ENCODE measurements at places on chromosomes 11 and 22.

- peak; percentile 55 for DNase-seq
Measured at GRCh38 chr11:44032299-44033085, 15.3 kb upstream of the ACCSL start.

GRCh38 chr22:40714499-40715337 lies 35.4 kb downstream of the MCHR1 start:
- DNase-seq: no peak

DNA sequence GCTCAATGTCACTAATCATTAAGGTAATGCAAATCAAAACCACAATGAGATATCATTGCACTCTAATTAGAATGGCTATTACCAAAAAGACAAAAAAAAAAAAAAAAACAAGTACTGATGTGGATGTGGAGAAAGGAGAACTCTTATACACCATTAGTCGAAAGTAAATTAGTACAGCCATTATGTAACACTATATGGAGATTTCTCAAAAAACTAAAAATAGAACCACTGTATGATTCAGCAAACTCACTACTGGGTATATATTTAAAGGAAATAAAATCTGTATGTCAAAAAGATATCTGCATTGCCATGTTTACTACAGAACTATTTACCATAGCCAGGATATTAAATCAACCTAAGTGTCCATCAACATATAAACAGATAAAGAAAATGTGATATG lies 265.4 kb upstream of the ARHGAP20 start:
- DNase-seq: no peak

- DNase-seq: no peak
Measured at GRCh38 chr22:20781272-20781990, 7.5 kb downstream of the SERPIND1 start.

GRCh38 chr11:86456075-86456939 lies 81.6 kb downstream of the CCDC81 start:
- peak; percentile 27 for DNase-seq

DNA sequence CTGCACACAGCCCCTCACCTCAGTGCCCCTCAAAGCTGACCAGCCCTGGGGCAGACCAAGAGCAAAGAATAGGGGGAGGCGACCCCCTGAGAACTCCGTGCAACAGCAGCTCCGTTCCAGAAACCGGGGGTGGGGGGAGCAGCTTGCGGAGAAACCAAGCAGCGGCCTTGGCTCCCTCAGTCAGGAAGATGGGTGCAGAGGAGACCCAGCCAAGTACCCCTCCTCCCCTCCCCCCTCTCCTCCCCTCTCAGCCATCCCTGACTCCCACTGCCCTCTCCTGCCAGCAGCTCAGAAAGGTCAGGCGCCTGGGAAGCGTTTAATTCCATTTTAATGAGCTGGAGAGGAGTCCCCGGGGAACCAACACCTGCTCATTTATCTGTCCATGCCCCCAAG lies 78.9 kb downstream of the PDE2A start:
- DNase-seq: no peak

DNA sequence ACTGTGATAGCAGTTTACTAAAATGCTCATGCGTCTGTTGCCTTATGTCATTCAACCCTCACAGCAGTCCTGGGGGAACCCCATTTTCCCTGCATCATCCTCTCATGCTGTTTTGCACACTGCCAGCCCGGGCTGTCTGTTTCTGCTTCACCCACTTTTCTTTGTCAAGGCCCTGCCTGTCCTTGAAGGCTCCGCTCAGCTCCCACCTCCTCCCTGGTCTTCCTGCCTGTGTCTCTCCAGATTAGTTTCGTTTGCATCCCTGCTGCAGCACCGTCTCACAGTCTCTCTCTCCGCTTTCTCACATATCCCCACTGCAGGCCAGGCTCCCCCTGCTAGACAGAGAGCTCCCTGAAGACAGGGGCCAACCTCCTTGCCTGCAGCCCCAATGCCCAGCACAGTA lies 29.9 kb downstream of the SERPINH1 start:
- DNase-seq: no peak

DNA sequence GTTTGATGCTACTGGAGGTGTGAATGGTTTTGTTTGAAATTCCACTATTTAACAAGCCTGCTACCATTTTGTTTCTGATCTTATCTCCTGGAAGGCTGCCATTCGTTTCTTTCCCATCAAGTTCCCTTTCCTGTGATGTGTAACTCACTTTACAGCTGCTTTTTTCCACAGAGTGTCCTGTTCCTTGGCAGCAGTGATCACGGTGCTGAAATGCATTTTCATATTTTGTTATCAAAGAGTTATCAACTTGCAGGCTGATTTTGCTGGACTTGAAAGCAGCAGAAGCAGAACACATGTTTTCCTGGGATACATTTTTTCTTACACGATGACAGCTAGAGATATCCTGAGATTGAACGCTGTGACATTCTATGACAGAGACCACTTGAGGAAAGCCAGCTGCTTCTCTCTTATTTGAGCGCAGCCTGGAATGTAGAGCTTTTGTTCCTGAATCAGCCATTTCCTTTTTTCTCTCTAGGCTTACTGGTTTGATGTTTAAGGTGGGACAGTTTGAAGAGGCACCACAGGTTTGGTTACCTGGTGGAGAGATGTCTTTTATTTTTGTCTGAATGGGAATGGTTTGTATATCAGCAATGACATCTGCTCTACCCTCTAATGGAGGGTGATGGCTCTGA lies 34.7 kb downstream of the PRR14L start:
- no peak for DNase-seq

- no peak for DNase-seq
Measured at GRCh38 chr22:23204541-23205157, 24.3 kb downstream of the BCR start.

DNA sequence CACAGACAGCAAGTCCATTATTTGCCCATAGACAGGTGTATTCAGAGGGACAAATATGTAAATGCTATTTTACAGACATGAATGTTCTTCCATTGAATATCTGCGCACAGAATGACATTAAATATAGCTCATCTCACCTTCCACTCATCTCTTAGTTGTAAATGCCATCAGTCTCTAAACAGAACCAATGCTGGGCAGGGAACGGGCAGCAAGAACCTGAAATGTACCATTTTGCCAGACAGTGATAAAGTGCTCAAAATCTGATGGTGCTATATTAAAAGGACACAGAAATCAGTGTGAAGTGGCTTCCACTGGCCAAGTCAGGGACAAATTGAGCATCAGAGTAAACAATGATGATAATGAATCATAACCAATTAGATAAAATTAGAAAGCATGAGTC lies 10.0 kb upstream of the OR8B4 start:
- no peak for DNase-seq

GRCh38 chr22:41888627-41889200 lies 26.2 kb downstream of the SHISA8 start:
- peak; percentile 24 for DNase-seq

DNA sequence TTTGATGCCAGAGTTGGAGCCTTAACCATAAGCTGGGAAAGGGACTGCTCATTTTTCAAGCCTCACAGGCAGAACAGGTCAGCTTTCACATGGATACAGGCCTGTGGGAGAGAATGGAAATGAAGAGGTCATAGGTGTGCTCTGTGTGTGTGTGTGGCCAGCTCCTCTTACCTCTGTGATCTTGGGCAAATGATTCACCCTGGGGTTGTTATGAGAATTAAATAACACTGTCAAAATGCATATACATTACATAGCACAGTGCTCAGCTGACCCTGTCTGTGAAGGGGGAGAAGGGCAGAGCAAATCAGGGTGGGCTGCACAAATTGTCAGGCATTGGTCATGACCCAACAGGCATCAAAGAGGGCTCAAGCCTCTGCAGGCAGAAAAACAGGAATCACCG lies 372.5 kb downstream of the TENM4 start:
- no peak for DNase-seq

GRCh38 chr11:18046116-18046777 lies at the start of gene TPH1:
Gene TPH1, minus strand, starts transcription at chr11:18046269. Its CDS starts 5,507 bp downstream, at chr11:18040762.
- peak; percentile 4 for DNase-seq

GRCh38 chr22:30313527-30314363 lies 13.0 kb downstream of the TBC1D10A start:
- no peak for DNase-seq

DNA sequence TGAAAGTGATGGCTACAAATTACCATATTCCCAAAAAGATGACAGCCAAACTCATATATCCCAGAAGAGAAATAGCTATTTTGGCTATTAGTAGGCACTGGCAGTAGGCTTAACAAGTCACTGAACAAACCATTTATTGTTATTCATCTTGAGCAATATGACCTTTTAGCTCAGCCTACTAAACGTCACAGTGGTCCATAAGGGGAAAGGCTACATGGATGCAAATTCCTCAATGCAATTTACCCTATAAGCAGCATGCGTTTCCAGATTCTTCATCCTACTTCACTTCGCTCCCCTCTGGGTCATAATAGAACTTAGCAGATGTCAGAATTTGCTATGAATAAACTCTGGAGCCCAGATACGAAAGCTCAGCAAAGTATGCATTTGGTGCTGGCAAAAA lies 114.0 kb downstream of the SIK3 start:
- DNase-seq: no peak

DNA sequence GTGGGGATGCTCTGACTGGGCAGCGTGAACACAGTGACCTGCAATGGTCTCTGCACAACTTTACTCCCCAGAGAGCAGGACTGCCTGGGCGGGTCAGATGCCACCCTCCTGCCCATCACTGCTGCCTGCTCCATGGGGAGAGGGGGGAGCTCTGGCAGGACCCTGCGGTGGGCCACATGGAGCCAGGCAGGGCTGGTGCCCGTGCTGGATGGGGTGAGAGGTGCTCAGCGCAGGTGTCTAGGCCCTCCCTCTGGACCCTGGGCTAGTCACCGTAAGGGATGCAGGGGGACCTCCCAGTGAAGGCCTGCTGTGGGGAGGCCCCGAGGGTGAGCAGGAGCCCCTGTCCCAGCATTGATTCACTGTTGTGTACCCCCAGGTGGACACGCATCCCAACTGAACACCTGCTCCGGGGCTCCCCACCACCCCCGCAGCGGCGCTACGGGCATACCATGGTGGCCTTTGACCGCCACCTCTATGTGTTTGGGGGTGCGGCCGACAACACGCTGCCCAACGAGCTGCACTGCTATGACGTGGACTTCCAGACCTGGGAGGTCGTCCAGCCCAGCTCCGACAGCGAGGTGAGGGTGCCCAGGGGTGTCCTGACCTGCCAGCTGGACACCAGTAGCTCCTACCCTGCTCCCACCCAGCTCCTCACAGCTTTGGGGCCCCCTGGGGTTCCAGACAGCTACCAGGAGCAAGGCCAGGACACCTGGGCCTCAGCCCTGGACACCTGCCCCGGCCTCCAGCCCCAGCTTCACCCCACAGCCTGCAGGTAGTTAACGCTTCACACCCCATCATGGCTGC lies 9.4 kb downstream of the LZTR1 start:
- no peak for DNase-seq

DNA sequence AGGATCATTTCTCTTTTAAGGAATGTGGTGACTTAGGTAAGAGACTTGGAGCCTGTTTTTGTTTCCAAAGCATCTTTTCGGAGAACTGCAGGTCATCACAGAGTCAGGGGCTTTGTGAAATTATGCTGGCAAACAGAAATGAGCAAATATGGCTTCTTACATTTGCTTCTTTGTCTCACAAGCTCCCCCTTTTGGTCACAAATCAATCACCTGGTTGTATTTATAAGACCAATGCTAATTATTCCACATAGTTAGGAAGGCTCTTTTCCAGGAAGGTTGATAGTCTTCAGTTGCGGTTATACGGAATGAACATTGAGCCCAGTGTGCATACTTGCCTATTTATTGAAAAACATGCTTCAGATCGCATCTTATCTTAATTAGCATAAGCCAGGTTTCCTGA lies 34.6 kb upstream of the CEP126 start:
- DNase-seq: no peak

GRCh38 chr11:83801799-83802198 lies 515.6 kb upstream of the CCDC90B start:
- no peak for DNase-seq

GRCh38 chr11:64542172-64543125 lies 48.6 kb upstream of the SLC22A12 start:
- DNase-seq: no peak

- DNase-seq: no peak
Measured at GRCh38 chr11:64627371-64627770, 36.4 kb downstream of the SLC22A12 start.

GRCh38 chr11:124758355-124759265 lies 3.5 kb downstream of the ESAM start:
- no peak for DNase-seq

DNA sequence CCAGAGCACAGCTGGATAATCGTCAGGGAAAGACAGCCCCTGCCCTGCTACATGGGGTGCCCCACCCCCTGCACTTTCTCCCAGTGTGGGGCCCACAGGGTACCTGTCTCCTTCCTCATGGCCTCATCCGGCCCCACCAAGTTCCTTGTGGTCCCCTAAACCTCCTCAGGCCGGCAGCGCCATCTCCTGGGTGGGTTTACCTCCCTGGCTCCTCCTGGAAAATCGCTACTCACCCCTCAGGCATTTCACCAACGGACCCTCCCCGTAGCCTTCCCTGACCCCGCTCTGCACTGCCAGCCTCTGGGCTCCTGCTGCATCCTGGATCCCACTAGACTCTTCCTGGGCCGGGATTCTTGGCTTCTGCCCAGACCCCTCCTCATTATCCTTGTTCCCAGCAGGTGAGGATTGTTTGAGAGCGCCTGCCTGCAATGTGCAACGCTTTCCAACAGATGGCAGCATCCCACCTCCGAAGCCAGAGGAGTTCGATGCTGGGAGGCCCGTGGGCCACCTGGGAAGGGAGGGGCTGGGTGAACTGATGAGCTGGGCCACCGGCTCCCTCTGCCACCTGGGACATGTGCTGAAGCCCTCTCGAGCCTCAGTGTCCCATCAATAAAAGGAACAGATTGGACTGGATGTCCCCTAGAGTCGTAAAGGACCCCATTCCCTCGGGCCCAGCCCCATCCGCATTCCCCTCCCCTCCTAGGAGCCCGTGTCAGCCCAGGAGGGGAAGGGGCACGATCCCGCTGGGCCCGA lies 44.2 kb upstream of the TTLL12 start:
- DNase-seq: no peak

- no peak for DNase-seq
Measured at GRCh38 chr11:113764527-113765219, 8.8 kb downstream of the ZW10 start.

DNA sequence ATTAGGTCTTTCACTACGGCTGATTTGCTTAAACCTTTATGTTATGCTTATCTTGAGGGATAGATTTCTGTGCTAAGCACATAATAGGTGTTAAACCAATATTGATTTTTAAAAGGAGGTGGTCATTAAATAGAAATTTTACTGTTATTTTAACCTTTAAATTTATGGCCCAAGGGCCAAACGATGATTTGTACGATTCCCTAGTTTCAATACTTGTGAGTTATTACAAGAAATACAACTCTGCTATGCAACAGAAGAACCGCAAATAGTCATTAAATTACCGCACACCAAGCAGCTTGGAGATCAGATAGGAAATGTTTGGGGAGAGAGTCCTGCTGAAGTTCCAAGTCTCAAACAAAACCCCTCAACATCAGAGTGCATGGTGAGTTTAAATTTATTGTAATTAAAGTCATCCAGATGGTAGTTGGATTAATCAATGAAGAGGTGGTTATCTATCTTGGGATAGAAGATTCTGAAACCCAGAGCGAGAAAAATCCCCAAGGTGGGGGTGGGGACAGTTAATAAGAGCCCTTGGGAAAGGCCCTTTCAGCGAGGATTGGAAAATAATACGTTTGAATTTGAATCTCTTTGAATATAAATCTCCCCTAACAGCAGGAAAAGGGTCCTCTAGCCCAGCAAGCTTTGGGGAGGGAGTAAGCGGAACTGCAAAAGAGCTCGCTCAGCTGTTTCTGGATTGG lies 805 bp upstream of the QSER1 start:
- no peak for DNase-seq

GRCh38 chr11:58916637-58917036 lies 22.7 kb upstream of the GLYATL1 start:
- DNase-seq: no peak

- no peak for DNase-seq
Measured at GRCh38 chr11:43576803-43577521, 103.6 kb upstream of the HSD17B12 start.

GRCh38 chr11:9651899-9652748 lies 11.8 kb upstream of the SWAP70 start:
- no peak for DNase-seq
